Activated CD4-positive, alpha-beta T cell treated with anti-CD3 and anti-CD28 coated beads, Interleukin-2, amount 10 ng/mL, durations not matched to agents 24 days and 14 days (primary cell): ENCODE measurements at places on chromosomes 4 and X. TPM values are rescaled to one million over a fixed set of nuclear protein-coding genes. Genes with fewer than 3 reads are reported as not detected.

DNA sequence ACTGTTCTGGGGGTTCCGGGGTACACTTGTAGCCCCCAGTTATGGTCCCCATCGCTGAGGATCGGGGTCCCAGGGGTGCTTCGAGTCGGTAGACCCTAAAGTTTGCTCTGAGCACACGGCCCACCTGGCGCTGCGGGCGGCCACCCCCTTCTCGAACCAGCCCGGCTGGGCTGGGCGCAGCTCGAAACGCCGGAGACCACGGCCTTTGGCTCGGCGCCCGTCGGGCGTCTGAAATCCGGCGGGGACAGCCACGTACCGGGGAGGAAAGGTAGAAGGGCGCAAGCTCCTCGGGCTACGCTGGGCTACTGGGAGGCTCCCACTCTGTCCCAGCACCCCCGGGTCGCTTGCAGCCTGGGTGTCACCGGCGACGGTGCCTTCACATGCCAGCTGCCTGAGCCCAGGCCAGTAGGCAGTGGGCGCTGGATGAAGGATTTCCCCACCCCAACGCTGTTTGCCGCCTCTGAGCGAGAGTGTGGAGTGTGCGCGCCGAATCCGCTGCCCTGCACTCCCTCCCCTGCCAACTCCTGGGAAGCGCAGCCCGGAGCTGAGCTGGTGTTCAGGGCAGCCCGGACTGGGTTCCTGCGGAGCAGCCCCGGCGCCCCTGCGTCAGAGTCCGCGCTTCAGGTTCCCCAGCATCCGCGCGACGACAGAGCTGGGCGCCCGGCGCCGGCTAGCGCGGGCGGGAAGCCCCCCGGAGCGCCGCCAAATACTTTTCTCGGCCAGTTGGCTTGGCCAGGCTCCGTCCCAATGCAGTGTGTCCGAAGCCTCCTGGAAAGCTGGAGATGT is 637 bp downstream of the MAMLD1 start:
- DNase-seq: peak; percentile 72

The SH2D1A gene
- 51.7 and 53.9 TPM in 2 replicates for total RNA-seq

DNA sequence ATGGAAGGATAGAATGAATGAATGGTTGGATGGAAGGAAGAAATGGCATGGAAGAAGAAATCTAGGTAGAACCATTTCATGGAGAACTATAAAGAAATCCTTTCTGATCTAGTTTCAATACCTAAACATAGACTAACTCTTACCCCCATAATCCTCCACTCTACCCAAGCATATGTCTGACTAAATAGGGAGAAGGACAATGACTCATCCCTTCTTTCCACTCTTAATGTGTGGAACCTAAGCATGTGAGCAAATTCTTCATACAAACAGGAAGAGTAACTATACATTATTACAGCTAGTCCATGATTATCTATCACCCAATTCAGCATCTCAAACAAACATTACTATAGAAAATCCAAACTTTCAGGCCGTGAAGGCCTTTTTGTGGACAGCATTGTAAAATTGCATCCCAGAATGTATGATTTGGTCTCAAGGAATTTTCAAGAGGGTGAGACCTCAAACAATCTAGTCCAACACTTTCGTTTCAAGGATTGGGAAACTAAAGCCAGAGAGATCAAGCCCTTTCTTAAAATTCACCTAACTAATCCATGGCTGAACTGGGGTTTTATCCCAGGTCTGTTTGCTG is 11.2 kb downstream of the C1QTNF7 start:
- DNase-seq: no peak

The PRRG3 gene
- not detected in 2 replicates for total RNA-seq

DNA sequence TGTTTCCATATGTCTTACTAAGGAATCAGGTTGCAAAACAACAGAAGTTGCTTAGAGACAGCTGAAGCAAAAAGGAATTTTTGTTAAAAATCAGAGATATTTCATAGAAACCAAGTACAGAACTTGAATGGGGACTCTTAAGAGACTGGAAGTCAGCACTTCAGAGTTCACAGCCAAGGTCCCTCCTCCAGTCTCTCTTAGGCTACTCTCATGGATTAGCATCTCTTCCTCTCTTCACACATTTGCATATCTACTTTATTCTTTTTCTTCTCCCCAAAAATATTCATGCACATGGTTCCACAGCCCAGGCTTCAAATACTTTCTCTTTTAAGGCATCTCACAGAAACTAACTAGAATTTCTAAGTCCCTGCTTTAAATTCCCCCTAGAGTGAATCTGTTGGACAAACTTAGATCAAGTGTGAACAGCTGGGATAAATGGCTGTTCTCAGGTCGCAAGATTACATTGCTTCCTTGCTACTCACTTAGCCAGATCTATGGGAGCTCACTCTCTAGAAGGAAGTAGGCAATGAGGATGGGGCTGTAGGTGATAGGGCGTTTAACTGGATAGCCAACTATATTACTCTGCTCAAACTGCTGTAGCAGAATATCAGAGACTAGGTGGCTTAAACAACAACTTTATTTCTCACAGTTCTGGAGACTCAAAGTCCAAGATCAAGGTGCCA is 73.7 kb upstream of the GALNT7 start:
- DNase-seq: no peak

The SMAD1 gene
- total RNA-seq: 3.9 and 4.3 TPM in 2 replicates

DNA sequence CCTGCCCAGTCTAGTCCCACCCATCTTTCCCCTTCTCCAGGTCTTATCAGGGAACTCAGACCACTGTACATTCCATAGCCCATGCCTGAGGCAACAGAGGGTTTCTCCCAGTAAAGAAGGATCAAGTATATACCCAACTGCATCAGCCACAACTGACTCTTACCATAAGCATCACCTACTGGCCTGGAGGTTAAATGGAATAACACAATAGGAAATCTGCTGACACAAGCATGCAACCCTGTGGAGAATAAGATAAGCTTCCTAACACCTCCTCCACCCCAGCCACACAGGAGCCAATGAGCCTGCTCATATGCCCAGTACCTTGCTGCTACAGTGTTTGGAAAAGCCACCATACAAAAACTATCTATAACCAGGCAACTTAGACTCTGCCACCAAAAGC is 34.6 kb upstream of the PLK4 start:
- DNase-seq: no peak

DNA sequence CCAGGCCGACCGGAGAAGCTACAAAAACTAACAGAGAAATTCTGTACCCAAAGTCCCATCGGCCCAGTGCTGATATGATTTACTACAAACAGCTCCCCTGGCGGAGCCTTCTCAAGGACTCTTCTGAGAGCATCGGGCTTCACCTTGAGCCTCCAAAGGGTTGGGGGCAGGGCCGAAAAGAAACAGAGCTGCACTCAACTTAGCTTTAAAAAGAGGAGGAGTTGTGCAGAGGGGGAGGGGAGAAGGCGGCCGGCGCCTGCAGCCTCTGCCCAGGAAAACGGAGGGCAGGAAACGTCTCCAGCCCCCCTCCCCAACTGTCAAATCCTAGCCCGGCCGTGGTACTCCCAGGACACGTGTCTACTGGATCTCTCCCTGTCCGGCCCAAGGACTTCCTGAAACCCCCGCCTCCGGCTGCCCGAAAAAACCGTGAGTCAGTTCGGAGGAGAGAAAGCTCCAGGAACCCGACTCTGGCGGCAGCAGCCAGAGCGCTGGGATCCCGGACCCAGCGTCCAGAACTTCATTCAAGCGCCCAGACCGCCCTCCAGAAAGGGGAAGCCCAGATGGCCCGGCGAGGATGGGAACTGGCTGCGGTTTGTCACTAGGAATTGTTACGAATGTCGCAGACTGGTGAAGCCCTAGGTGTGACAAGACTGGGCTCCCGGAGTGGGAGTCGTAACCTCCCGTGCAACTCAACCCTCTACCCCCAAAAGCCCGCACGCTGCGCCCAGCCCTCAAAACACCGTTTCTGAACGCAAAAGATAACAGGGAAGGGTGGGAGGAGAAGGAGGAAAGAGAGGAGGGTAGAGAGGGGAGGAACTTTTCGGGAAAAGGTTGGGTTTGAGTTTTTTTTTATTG is 973 bp downstream of the ADAMTS3 start:
- DNase-seq: peak; percentile 58

DNA sequence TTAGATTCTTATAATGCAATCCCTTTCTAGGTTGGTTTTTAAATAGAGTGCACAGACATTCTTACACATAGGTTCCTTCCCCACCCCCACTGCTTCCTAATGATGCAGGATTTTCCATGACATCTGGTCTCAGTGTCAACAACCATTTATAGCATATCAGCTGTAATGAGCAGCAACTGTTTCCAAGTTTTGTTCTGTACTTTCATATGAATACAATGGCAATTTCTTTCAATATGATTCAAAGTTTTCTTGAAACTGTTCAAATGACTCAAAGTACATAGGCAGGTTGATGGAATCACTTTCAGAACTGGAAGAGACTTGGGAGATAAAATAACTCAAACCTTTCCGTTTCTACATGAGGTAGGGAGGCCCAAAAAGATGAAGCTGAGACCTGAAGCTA is 220.7 kb downstream of the CAMK2D start:
- peak; percentile 73 for DNase-seq
